ENCODE measurements at places on chromosomes 16 and 17.
A peak's percentile ranks its signal among the peaks of the same experiment; 100 is the strongest.

GRCh38 chr16:86747761-86748160 lies 169.4 kb downstream of the FOXL1 start:
- no peak for DNase-seq

GRCh38 chr17:43319293-43320124 lies 79.3 kb upstream of the ARL4D start:
- no peak for DNase-seq

DNA sequence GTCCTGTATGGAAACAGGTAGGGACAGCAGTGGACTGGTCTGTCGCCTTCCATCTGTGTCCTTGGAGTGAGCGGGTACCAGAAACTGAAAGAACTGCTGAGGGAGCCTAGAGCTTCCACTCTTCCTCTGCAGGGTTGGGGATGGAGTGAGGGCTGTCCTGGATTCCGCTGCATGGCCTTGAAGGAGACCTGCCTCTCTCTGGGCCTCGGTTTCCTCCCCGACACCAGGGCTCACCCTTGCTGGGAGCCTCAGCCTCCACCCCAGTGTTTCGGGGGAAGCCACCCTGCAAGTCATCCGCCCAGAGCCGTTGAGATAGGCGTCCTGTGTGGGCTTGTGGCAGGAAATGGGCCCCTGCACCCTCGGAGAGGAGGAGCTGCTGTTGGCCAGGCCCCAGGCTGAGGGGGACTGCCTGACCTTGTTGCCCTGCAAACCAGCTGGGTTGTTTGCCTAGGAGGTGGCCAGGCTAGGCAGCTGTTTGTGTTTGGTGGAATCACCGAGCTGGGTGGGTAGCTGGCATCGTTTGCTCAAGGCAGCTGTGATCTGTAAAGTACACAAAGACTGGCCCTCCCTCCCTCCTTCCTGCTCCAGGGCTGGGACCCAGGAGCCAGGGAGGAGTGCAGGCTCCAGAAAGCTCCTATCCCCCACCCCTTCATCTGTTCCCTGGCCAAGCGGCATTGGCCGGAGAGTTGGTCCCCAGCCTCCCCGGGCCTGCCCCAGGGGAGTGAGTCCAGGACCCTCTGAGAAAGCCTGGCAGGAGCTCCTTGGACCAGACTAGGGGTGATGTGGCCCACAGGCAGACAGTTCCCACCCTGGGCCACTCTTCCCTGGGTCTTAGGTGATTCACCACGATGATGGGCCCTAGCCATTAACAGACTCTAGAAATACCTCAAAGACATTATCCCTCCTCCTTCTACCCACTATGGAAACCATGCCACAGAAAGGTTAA lies 1.3 kb downstream of the RAB37 start:
- DNase-seq: peak; percentile 36

DNA sequence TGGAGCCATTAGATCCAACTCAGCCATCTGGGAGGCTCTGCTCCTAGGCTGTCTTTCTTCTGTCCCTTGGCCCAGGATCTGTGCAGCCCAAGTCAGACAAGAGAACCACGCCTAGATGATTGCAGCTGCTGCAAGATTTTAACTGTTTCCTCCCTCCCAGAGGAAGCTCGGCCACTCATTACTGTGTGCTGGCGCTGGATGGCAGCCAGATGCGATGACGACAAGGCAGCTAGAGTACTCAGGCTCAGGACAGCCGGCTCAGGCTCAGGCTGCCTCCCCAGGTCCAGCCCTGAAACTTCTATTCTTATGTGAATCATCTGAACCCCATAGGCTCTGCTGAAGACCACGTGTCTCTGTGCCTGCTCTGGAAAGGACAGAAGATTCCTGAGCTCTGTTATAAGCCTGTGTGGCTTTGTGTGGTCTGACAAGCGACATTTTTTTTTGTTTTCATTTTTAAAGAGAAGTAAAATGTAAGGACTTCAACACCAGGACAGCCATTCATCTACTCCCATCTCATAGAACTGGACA lies 32.1 kb upstream of the FBXW10B start:
- DNase-seq: peak; percentile 98

GRCh38 chr16:87580855-87581261 lies 21.4 kb upstream of the JPH3 start:
- DNase-seq: peak; percentile 57

- no peak for DNase-seq
These were observed 45.8 kb downstream of the TENT4B start for GRCh38 chr16:50198802-50199403.

DNA sequence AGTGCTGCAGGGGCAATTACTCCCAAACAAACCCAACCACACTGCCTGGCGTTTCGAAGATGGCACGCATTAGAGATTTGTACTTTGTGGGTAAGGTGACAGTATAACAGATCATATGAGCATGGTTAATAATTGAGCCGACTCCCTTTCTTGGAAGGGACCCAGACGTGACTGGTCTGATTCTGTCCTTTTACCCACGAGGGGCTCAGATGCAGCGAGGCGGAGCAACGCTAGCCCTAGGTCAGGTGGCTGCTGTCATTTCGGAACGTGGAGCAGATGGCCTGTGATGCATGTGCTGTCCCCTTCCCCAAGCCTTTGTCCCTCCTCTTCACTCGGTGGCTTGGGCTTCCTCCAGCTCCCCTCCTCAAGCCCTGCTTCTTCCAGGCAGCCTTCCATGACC lies 84.2 kb downstream of the SNX29 start:
- no peak for DNase-seq

DNA sequence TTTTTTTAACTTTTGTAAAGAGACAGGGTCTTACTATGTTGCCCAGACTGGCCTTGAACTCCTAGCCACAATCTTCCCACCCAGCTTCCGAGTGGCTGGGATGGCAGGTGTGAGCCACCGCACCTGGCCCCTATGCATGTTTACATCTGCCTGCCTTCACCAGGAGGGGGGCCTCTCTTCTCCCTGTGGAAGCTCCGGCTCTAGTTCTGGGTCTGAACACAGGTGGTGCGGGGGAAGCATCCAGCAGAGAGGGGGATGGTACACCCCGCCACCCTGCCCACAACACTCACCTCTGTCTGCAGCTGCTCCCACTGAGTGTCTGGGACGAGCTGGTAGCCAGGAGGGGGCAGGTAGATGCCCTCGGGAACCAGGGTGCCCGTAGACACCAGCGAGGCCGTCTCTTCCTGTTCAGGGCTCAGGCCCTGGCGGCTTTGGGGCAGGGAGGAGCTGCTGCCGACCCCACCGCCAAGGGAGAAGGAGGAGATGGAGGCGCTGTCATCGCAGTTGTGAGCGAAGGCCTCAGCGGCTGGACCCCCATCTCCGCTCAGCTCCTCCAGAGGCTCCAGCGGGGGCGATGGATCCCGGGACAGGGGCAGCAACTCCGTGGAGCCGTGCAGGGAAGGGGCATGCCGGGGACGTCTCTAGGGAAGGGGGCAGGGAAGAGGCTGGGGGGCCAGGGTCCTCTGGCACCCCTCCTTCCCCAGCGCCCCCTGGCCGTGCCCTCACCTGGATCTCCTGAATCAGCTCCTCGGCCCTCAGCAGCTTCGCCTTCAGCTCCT lies 10.9 kb downstream of the RABEP2 start:
- DNase-seq: no peak

GRCh38 chr16:67922740-67923139 lies 8.9 kb downstream of the CTRL start:
- DNase-seq: no peak

DNA sequence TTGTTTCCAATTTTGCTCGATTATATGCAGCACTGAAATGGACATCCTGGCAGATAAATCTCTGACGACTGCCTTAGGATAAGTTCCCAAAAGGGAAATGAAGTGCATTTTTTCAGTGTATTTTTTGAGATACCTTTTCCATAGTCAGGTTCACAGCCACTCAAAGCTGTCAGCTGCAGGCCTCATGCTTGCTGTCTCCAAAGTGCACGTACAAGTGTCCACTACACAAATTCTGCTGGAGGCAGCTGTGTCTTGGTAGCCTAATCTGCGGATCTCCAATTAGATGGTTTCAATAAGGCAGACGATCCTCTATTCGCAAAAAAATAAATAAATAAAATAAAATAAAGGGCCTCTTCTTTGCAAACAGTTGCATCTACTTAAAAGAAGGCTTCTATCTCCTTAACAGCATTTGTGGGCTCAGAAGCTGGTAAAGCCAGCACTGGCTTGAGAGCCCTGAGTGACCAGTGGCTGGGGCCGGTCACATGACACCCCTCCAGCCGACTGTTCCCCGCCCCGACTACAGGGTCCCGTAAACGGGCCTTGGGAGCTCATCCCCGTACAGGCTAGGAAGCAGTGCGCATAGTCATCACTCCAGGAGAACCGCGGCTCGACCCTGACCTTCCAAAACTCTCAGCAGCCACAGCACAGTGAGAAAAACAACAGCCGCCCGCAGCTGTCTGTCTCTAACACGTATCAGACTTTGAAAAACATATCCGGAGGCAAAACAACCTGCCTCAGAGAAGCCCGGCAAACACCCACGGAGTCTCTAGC lies 18.8 kb downstream of the RPH3AL start:
- DNase-seq: no peak

GRCh38 chr16:11585460-11586377 lies 1.0 kb downstream of the LITAF start:
- no peak for DNase-seq

DNA sequence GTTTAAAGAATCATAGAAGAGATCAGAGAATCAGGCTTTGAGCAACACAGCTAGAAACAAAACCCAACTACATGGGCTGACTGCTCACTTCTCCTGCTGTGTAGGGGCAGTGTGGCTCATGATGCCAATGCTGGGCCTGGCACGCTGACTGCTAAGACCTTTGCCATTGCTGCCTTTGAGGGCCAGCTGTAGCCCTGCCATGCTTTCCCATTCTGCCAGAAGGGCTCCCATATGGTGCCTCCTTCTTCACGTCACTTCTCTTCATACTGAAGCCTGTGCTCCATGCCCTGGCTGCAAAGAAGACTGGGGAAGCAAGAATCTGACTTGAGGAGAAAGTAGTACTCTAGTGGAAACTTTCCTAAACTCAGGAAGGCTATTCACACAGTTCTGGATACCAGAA lies 232.9 kb downstream of the UTP18 start:
- DNase-seq: no peak

- no peak for DNase-seq
These were observed 269.8 kb downstream of the RBFOX1 start for GRCh38 chr16:7602291-7602950.

DNA sequence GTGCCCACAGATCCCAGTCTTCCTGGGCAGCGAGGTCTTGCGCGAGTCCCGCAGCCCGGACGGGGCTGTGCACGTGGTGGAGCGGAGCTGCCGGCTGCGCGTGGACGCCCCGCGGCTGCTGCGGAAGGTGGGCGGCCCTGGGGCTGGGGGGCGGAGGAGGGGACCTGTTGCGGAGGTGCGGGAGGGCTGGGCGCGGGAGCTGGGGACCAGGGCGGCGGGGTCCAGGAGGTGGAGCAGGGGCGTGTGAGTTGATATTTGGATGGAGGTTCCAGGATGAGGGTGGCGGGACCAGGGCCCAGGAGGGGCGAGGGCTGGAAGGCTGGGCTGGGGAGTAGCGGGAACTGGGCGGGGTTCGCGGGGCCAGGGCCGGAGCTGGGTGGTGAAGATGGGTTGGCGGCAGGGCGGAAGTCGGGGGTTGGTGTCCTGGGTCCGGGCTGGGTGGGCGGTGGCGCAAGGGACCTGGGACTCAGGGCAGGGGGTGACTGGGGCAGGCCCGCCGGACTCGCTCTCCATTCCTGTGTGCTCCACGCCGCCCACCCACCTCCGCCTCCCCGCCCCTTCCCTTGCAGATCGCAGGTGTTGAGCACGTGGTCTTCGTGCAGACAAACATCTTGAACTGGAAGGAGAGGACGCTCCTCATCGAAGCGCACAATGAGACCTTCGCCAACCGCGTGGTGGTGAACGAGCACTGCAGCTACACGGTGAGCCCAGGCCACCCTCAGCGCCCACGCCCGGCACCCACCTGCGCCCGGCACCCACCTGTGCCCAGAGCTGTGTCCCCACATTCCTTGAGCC lies 29.6 kb downstream of the SEC14L5 start:
- DNase-seq: no peak

GRCh38 chr16:65601781-65602180 lies 479.9 kb upstream of the CDH11 start:
- no peak for DNase-seq

- peak; percentile 10 for DNase-seq
These were observed 185.3 kb upstream of the CACNG3 start for GRCh38 chr16:24070851-24071250.

- no peak for DNase-seq
These were observed 46.3 kb downstream of the METRNL start for GRCh38 chr17:83125515-83126274.

DNA sequence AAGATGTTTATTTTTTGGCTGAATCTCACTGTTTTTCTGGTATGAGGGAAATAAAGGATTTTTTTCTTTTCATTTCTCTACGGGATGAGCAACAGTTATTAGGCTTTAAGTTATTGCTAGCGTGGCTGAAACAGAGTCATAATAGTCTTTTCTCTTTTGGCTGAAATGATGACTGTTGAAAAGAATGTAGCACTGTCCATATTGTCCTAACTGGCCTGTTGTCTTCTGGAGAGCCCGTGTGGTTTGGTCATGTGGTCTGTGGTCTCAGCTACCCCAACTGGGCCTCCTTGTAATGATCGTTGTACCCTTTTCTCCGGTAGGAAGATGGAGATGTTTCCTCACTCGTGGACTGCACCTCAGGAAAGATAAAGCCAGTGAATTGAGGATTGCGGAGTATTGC lies 36.6 kb downstream of the EPN2 start:
- no peak for DNase-seq

GRCh38 chr16:89256651-89257254 lies 39.2 kb downstream of the ZNF778 start:
- DNase-seq: peak; percentile 29

DNA sequence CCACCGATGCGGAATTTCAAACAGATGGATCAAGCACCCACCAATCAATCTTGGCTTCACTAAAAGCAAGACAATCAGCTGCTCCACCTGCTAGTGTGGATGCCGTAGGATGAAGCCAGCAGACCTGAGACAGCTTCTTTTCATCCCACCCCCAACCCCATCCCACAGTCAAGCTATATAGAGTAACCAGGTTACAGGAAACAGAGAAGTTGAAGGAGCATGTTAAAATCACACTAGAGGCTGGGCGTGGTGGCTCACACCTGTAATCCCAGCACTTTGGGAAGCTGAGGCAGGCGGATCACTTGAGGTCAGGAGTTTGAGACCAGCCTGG lies 37.7 kb downstream of the CMTM4 start:
- no peak for DNase-seq

Measured in fibroblast of pulmonary artery (primary cell).